ENCODE measurements at places on chromosomes 16 and 17.

DNA sequence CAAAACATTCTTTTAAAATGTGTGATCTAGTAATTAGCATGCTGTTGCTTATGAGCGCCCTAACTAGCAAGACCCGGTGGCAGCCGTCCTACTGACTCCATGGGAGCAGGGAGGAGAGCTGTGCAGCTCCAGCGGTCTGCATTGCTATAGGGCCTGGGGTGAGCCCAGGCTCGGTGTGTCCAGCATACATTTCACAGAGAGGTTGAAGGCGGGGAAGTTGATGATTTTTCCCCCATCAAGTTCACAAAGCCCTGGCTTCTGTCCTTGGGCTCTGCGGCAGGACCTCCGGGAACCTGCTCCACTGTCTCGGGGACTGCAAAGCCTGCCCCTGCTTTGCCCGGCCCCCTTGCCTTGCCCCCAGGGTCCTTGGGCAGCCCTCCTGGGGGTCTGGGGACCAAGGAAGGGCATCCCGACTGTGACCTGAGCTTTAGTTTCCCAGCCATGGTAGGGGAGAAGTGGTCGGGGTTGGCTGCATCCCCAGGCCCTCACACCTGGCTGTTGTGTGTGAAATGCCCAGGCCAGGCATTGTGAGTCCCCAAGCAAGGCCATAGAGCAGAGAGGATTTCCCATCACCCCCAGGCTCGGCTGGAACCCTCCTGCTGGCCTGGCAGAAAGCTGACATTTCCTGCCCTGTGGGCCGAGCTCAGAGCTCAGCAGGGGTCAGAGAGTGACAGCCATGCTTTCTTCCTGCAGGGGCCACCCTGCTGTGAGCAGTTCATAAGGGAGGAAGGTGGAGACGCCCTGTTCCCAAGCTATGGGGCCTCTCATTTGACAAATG lies 24.8 kb downstream of the KCNJ12 start:
- no peak for DNase-seq

DNA sequence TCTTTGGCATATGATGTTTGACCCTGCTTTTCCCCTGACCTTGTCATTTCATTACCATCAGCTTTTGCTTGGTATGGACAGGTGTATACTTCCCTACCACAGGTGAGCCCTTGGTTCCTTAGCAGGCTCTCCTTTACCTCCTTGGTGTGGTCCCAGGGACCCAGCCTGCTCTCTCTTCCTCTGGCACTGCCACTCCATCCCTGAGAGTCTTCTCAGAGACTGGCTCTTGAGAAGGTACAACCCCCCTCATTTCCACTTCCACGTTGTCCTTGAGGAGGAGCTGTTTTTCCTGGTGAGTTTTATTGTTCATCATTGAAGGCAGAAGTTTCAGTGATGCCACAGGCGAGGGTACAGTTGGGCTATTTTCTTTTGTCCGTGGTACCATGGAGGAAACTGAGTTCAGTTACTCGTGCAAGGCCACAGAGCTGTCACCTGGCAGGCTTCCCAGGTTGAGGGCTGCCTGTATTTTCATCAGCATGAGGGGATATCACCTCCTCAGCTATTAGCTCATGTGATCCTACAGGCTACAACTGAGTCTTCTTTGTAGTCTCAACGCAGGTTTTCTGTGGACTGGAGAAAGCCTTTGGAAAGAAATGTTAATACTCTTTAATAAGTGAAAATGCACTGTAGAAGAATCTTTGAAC lies 52.3 kb downstream of the MSI2 start:
- DNase-seq, result no peak

GRCh38 chr17:35807371-35808144 lies 1.7 kb upstream of the TAF15 start:
- DNase-seq, result no peak

GRCh38 chr16:66130296-66130905 lies 236.1 kb upstream of the CDH5 start:
- DNase-seq, result no peak

DNA sequence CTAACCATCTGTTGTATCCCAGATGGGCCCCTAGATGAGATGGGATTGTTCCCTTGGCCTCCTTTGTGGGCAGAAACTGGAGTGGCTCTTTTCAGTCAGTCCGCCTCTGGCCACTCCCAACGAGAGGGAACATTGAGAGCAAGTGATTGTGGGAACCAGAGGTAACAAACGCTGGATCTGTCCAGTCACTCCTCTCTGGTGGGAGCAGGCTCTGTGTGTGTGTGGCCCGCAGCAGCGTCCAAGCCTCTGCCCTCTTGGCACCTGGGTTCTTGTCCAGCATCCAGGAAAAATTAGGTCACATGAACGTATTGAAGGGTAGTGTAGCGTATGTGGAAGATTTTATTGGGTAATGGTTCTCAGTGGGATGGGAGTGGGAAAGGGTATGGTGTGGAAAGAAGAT lies 101.9 kb upstream of the COX10 start:
- no peak for DNase-seq

DNA sequence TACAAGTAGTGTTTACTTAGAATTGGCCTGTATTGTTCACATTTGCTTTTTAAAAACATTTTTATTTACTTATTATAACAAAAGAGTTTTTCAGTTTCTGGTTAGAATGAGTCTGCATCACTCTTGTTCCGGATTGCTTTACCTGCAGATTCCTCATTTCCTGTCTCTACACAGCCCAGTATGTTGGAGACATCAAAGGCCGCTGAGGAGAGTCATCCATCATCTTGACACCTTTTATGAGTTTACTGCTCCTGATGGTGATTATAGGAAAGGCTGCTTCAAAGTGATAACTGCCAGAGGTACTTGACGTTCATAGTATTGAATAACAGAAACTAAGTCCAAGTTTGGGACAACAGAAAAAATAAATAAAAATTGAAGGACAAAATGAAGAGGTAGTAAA lies 490.5 kb upstream of the CA10 start:
- no peak for DNase-seq

DNA sequence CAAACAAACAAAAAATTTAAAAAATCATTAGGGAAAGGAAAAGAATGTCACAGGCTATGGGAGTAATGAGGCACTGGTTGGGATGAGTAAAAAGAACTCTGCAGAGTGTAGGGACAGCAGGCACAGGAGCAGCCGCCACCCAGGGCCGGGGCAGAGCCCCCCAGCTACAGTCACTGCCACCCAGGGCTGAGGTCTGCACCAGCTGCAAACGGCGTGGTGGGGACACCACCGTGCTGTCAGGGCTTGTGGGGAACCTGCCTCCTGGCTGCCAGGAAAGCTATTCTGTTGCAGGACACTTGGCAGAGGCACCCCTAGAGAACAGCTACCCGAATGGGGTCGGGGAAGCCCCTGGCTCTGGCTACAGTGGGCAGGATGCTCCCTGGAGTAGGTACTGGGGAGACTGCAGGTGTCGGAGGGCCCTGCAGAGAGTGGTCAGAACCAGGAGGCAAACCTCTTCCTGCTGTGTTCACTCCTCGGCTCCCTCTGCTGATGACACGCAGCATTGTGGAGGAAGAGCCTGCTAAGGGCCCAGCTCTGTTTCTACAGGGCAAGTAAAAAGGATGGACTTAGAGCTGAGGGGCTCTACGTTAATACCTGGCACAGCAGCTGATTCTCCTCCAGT lies 32.3 kb upstream of the CAPN15 start:
- DNase-seq, result no peak

DNA sequence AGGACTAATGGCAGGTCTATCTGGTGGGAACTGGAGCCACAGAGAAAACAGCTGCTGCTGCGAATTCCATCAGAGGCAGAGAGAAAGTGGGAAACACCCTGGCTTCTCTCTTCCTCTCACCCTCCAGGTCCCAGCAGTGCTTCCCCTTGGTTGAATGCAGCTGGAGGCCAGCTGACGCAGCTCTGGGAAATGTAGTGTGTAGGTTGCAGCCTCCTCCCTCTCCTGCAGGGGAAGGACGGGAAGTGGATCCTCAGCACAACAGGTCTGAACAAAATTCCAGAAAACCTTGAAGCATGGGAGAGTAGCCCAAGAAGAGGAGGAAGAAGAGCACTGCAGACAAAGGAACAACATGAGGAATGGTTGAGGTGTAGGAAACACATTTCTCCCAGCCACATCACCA lies 67.8 kb upstream of the MMP2 start:
- no peak for DNase-seq

GRCh38 chr16:75087375-75087979 lies 29.1 kb downstream of the LDHD start:
- no peak for DNase-seq

- DNase-seq, result no peak
Observed at GRCh38 chr17:61286449-61286848, 113.2 kb upstream of the TBX2 start.

DNA sequence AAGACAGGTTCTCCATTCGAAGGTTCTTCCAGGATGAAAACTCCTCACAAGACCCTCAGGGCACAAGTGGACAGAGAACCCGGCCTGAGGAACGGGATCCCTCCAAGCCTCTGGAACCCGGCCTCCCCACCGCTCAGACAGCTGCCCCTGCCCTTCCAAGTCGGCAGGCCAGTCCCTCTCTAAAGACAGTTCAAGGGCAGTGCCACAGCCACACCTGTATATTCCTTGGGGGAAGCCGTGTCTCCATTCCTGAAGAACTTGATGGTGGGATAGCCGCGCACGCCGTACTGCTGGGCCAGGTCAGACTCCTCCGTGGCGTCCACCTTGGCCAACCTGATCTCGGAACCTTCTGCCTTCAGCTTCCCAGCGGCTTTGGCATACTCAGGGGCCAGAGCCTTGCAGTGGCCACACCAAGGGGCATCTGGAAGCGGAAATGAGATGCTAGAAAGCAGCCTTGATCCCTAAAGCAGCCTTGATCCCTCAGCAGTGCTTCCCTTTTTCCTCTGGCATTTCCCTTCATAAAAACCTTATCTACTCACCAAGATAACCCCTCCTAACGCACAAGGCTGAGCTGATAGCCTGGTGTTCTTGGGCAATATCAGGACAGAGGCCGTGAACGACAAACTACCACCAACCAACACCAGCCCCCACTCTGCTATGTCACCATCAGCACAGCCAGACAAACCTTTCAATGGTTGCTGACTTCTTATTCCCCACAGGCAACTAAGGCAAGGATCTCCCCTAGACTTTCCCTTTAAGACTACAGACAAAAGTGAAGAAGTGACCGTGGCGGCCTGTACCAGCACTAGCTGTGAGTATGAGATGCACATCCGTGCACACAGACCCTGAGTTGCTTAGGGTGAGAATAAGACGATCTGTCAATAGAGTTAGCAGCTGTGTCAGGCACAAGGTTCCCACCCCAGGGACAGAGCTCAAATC lies 1.1 kb downstream of the P4HB start:
- no peak for DNase-seq

DNA sequence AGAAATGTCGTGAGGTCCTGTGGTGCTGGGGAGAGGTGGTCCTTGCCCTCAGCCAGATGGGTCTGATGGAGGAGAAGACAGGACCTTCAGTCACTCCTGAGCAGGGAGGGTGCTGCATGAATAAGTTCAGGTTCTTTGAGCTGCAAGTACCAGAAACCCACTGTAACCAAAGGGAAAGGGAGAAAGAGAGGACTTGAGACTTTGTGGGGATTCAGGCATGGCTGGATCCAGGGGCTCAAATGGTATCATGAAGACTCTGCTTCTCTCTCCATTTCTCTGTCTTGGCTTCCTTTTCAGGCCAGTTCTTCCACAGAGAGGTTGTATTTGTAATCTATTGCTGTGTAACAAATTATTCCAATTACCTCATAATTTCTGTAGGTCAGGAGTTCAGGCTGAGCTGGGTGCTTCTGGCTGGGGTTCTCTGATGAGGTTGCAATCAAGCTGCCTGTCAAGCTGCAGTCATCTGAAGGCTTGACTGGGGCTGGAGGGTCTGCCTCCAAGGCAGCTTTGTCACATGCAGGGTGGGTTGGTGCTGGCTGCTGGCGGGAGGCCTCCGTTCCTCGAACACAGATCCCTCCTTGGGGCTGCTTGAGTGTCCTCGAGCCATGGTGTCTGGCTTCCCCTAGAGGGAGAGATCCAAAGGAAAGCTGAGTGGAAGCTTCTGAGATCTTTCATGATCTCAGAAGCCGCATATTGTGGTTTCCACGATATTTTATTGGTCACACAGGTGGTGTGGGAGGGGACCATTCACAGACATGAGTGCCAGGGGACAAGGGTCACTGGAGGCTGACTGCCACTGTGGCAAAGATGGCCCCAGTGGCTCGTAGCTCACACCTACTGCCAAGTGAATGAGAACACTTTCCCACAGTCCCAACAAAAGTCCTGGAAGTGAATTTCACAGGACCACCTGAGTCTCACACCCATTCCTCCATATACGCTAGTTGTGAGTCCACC lies 5.9 kb upstream of the ADCY7 start:
- DNase-seq, result no peak

DNA sequence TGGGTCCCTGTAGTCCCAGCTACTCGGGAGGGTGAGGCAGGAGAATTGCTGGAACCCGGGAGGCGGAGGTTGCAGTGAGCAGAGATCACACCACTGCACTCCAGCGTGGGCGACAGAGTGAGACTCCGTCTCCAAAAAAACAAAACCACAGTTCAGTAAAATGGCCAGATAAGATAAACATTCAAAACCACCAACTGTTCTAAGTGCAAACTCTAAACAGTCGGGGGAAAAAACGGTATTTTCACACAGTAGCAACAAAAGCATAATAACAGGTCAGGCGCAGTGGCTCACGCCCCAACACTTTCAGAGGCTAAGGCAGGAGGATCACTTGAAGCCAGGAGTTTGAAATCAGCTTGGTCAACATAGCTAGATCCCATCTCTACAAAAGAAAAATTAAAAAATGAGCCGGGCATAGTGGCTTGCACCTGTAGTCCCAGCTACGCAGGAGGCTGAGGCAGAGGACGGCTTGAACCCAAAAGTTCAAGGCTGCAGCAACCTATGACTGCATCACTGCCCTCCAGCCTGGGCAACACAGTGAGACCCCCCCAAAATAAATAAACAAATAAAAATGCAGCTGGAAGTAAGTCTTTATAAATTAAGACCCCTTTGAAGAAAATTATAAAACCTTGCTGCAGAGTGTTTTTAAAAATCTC lies 10.8 kb upstream of the HASPIN start:
- no peak for DNase-seq

DNA sequence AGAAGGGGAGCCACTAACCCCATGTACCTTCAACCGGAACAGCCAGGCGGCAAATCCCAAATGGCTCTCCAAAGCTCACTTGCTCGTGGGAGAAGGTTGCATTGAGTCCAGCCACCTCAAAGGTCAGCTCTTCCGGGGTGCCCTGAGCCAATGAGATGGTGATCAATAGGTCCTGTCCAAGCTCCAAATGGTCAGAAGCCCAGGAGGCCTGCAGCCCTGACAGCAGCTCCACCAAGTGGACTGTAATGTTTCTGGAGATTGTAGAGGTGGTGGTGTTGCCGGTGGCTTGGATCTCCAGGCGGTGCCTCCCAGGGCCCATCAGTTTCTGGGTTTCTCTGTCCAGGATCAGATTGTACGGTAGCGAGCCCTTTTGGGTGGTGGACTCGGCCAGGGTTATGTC lies 39.9 kb upstream of the BCO1 start:
- no peak for DNase-seq

- DNase-seq, result no peak
Observed at GRCh38 chr16:86229866-86230656, 280.3 kb upstream of the FOXF1 start.

GRCh38 chr16:57024894-57025680 lies 35.7 kb downstream of the NLRC5 start:
- DNase-seq, result no peak

- DNase-seq, result peak; percentile 50
Observed at GRCh38 chr17:80035937-80036714, at the start of gene CCDC40. CCDC40 (plus strand) TSS chr17:80036642; CDS start chr17:80036663, 21 bp downstream.
